ENCODE measurements at places on chromosomes 16 and 17.

DNA sequence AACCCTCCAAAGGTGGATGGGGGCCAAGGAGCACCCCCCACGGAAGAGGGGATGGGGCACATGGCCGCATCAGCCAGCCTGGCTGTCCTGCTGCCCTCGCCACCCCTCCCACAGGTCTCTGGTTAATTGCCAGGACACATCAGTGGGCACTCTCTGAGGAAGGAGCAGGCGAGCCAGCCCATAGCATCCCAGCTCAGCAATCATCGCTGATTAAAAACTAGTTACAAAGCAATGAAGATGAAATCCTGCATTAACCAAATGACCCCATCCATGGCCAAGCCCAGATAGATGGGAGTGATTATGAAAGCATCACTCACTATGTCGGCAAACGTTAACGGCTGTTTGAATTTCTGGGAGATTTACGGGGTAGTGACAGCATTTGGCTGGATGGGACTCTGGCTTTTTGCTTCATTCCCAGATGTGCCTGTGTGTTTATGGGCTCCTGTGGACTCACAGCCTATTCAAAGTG is 45.3 kb downstream of the CCDC182 start:
- no peak for DNase-seq

GRCh38 chr17:30848021-30848420 is 16.3 kb downstream of the ATAD5 start:
- no peak for DNase-seq

DNA sequence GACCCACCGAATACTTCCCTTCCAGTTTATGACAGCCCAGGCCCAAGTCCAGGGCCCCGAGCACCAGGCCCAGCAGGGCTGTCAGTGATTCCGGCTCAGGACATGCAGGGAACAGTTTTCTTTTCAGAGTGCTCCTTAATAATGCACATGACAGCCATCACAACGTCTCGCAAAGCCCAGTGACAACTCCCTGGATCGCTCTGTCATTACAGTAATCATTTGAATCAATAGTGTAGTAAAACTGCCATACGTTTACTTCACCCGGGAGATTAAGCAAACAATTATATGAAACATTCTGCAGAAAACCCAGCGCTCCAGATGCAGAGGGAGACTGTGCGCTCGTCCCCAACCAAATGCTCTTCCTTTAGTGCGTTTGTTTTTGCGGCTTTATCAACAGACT is 162.6 kb upstream of the CDH13 start:
- DNase-seq: no peak

- DNase-seq: no peak
Measured at GRCh38 chr16:72234387-72234786, 62.4 kb upstream of the PMFBP1 start.

DNA sequence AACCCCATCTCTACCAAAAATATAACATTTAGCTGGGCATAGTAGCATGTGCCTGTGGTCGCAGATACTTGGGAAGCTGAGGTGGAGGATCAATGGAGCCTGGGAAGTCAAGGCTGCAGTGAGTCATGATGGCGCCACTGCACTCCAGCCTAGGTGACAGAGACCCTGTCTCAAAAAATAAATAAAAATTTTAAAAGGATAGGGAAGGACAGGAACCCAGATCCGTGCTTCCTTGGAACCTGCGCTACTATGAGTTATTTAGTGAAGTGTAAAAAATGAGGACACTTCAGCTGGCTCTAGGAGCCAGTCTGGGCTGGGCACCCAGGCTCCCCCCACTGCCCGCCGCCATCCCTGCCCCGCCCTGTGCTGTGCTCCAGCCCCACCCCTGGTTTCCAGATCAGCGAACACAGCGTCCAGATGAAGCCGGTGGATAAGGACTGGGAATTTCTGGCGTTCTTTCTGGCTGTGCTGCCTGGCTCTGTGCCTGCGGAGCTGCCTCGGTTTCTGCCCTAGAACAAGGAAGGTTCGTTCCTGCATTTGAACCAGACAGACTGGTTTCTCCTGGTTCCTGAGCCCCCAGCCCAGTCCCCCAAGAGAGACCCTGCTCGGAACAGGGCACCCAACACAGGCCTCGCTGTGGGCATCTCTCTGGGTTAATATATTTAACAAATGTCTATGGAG is 18.5 kb downstream of the PLLP start:
- no peak for DNase-seq

DNA sequence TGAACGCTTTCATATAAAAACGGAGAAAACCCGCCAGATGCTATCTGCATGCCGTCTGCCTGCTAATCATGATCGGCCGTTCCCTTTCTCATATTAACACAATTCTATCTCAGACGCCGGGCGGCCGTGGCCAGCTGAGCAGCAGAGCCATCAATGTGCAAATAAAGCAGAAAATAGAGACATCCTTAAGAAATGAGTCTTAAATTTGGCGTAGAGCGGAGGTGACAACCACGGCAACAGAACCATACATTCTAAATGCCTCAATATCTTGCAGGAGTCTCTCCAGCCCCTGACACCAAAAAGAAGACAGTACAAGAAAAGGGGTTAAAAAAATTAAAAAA is 2.7 kb upstream of the IRX5 start:
- DNase-seq: no peak

DNA sequence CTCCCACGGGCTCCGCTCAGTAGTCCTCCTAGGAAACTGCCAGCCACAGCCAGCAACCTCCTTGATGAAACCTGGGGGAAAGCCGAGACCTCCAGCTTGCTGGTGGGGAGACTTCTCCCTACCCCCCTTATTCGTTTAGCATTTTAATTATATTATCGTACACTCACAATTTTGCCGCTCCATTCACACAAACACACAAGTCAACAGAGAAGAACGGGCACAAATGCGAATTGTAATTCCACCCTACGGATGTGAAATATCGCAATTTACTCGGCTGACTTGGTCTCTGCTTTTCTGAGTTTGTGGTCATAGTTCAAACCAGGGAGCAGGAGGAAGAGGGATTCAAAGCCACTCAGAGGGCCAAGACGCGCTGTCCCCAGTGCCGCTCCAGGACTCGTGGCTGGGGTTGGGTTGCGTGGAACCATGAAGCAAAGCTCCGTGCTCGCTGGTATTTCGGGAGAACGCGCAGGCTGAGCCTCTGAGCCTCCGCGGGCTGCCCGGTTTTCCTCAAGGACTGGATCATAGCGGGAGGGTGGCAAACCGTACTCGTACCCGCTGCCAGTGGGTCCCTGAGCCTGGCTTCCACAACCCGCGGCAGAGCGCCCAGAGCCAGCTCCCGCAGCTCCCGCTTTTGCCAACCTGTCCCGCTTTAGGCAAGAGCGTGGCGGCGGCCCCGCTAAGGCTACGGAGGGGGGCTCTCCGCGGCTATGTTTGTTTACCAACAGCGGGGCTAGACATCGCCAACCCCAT is 2.0 kb downstream of the LHX1 start:
- DNase-seq: no peak

Measured in stimulated activated CD8-positive, alpha-beta memory T cell treated with anti-CD3 and anti-CD28 coated beads, Interleukin-4, amount 100 ng/mL, for 24 hours (primary cell).